ENCODE measurements at places on chromosomes 2 and 18.
A peak's percentile ranks its signal among the peaks of the same experiment; 100 is the strongest.

DNA sequence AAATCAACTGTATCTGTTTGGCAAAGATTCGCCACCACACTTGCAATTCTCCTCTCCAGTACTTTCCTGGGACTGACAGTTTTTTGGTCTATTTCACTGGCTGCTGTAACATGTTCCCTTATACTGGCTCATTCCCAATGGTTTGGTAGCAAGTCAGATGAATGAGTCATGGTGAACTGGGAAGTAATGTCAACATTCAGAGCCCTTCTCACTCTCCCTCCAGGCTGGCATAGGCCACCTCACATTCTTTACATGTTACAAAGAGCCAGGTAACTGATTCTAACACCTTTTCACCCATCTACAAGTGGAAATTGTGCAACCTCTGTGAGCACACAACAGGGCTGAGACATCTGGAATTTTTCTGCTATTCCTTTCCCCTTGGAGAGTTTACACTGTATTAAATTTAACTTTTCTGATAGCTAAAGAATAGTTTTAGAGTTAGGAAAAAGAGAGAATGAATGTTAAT is 111.3 kb upstream of the TLK1 start:
- no peak for DNase-seq

DNA sequence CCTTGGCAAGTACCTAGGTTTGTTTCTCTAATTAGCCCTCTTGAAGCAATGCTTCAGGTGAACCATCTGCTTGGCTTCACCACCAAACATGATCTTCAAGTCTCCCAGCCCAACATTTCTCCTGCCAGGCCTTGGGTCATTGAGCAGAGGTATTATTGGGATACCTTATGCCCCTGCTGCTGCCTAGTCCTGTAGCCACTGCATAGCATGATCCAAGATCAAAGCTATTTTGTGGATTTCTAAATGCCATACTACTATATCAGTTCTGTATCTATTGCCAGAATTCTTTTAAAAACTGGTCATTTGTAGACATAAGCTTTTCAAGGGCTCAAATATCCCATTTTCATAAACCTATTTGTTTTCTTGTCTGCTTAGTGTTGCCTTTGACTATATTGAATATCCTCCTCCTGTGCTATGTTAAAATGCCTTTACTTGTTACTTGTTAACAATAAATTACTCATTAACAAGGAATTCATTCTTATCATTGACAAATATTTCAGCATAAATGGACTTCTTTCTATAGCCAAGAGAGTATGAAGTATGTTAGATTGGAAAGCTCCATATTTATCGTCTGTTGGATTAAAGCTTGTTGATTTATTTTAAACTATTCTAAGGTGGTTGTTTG is 204.5 kb upstream of the RBBP8 start:
- DNase-seq: no peak

DNA sequence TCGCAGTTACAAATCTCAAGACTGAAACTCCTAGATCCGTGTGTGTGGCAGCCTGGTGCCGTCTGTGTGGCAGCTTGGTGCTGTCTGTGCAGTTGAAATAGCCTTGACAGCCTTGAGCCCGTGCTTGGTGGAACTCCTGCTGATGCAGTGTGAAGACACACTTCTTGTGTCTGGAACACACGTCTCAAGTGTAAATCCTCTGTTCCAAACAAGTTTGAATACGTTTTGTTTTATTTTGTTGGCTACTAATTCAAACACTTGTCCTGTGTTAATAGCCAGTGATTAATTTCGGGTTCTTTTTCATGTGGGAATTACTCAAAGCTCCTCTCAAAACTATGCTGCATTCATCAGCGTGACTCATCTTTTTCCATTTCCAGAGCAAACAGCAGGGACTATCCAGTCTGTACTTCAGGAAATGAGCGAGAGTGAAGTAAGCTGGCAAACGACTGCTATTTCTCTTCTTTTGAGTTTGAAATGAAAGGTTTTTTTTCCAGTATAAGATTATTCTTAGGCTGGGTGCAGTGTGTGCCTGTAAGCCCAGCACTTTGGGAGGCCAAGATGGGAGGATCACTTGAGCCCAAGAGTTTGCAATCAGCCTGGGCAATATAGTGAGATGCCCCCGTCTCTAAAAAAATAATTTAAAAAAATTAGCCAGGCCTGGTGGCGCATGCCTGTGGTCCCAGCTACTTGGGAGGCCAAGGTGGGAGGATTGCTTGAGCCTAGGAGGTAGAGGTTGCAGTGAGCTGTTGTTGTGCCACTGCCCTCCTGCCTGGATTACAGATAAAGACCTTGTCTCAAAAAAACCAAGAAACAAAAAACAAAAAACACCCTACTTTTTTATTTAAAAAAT is 152.9 kb downstream of the SPP2 start:
- DNase-seq: no peak

GRCh38 chr2:237533668-237534161 is 32.7 kb upstream of the PRLH start:
- DNase-seq: no peak

- DNase-seq: no peak
Measured at GRCh38 chr18:62634458-62634857, 80.9 kb upstream of the PHLPP1 start.

GRCh38 chr2:36482576-36483214 is 115.3 kb downstream of the FEZ2 start:
- no peak for DNase-seq

- no peak for DNase-seq
Measured at GRCh38 chr2:180012523-180012922, 5.4 kb upstream of the CWC22 start.

GRCh38 chr2:132517386-132517785 is 100.8 kb downstream of the GPR39 start:
- no peak for DNase-seq

DNA sequence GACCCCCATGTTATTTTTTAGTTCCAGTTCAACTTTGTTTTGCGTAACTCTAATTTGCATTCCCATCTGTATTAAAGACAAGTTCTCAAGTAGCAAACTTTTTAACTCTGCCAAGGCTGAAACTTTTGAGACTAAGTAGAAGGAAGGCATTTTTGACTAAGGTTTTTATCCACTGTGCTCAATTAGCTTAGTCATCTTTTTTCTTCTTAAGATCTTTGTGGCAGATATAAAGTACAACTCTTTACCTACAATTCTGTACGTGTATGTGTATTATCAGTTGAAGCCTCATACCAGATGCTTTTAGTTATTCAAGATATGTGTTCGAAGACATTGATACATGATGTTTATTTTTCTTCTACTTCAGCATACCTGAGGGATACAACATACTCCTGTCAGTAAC is 41.6 kb downstream of the CREB1 start:
- DNase-seq: no peak

GRCh38 chr18:3062798-3063680 is 50.1 kb upstream of the LPIN2 start:
- peak; percentile 42 for DNase-seq

DNA sequence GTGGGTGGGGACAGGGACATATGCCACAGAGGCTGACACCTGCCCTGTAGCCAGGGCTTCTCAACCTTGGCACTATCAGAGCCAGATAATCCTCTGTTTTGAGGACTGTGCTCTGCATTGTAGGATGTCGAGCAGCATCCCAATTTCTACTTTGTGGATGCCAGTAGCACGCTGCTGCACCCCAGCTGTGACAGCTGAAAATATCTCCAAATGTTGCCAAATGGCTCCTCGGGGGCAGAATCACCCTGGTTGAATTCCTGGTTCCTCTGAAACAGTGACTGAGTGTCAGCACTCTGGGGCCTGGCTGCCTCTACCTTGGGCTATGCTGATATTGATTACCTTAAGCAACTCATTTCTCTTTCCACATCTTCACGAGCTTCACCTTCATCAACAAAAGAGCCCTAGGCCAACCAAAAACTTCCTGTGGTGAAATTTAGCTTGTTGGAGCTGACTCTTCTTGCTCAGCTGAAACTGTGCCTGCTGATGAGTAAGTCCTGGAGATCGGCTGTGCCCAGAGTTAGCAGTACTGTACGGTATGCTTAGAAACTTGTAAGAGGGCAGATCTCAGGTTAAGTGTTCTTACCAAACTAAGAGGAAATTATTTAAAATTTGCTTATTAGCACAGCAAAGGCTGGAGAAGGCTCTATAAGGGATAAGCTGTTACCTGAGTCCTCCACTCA is 138.1 kb downstream of the SEPTIN10 start:
- no peak for DNase-seq

DNA sequence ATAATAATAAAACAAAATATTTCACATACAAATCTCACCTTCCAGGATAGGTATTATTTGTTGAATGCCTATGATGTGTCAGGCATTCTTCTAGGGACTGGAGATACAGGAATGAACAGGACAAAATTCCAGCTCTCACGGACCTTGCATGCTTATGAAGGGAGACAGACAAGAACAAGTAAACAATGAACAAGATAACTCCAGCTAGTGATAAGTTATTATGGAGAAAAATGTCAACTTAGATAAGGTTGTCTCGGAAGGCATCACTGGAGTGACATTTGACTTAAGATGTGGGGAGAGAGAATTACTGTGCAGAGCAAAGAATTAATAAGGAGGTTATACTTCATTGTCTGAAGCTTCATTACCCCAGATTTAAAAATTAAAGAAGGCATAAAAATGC is 836.7 kb downstream of the SOCS6 start:
- DNase-seq: no peak

GRCh38 chr2:180033993-180034894 is 27.1 kb upstream of the CWC22 start:
- DNase-seq: no peak

DNA sequence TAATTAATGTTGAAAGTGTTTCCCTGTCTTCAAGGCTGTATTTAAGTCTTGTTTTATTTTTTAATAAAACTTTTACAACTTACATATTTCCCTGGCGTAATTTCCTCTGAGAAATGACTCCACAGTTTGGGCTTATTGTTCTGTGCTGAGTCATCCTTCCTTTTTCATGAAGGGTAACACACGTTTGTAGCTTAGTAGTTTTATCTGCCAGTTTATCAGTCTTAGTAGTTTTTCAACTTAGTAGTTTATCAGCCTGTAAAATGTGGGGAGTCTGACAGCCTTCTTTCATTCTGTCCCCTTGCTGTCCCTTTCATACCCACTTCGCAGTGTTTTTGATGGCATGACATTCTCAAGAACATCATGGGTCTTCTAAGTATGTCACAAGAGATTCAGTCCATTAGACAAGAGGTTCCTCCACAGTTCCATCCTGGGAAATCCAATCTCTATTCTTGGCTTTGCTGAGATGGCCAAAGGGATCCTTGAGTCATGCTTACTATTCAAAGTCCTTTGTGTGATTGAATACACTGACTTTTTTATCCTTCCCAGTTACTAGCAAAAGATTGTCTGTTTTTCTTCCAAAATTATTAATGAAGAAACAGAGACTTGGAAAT is 60.0 kb upstream of the SGPP2 start:
- DNase-seq: no peak

DNA sequence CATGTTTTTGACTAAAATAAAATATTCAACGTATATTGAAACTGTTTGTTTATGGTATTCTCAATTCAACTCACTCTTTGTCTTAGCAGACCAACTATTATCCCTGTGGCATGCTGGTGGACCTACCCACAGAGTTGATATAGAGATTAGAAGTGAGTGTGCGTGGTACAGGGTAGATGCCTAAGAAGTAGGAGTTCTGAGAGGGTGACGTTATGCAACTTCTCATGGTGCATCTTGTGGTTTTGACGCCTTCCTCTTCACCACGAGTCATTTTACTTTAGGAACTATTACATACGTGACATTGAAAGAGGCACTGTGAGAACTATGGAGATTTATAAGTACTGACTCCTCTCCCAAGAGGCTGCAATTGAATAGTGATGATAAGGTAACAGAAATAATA is 26.6 kb upstream of the NAPG start:
- DNase-seq: no peak

- DNase-seq: no peak
Measured at GRCh38 chr18:50192995-50193795, 1.8 kb downstream of the MYO5B start.

DNA sequence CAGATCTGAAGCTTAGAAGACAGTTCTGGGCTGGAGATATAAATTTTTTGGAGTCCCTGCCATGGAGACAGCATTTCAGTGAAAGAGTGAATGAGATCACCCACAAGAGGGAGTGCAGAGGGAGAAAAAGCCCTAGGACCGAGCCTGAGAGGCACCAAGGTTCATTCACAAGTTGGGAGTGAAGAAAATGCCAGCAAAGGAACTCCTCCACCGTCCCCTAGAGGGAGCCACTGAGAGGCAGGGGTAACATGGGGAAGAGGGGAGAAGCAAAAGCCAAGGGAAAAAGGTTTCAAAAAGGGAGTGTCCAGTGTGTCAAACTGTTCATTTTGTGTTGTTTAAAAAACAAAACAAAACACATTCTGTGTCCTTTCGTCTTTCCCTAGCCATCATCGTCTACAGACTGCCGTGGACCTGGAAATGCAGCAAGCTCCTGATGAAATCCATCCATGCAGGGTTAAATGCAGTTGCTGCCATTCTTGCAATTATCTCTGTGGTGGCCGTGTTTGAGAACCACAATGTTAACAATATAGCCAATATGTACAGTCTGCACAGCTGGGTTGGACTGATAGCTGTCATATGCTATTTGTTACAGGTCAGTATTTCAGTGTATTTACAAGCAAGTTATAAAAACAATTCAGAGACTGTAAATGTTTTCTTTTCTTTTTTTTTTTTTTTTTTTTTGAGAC is 19.1 kb downstream of the CYBRD1 start:
- DNase-seq: no peak

DNA sequence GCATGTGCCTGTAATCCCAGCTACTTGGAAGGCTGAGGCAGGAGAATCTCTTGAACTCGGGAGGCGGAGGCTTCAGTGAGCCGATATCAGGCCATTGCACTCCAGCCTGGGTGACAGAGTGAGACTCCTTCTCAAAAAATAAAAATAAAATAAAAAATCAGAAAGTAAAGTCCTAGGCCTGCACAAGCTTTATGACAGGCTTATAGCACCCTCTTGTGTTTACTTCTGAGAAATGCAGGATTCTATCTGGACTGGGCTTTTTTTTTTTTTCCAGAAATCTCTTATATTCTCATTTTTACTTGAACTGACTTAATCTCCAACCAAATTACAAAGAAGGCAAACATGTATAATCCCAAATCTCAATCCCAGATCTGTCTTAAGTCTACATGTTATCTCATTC is 26.1 kb upstream of the REG3G start:
- no peak for DNase-seq

DNA sequence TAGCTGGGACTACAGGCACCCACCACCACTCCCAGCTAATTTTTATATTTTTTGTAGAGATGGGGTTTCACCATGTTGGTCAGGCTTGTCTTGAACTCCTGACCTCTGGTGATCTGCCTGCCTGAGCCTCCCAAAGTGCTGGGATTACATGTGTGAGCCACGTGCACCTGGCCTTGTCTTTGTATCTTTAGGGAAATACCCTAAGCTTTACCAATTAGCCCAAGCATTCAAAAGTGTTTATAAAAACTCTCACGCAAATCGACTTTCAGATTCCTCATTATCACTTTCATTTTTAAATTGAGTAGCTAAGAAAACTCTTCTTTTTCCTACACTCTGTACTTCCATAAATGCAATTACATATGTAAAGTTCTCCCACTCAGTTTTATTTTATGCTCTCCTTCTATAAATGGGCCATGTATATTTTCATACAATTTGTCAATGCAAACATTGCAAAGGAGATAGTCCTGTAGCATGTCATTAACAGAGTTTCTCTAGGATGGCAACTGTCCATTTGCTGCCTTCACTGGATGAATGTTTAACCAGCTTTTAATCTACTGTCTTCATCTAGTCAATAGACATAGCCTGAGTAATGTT is 326.2 kb upstream of the LRATD1 start:
- DNase-seq: no peak

Data from stimulated activated CD4-positive, alpha-beta T cell treated with anti-CD3 and anti-CD28 coated beads, TNF-alpha, amount 100 ng/mL, for 1 hour (primary cell).